Smooth muscle cell of the pulmonary artery (primary cell): ENCODE measurements at places on chromosomes 12 and 14. TPM values are rescaled to one million over a fixed set of nuclear protein-coding genes. Genes with fewer than 3 reads are reported as not detected.

Gene GYS2
- 0.03 TPM in 1 of 2 replicates, not detected in the other for total RNA-seq

Gene IL23A
- total RNA-seq = not detected in 2 replicates

Gene BEST3
- not detected in 2 replicates for total RNA-seq

Gene KRT6C
- total RNA-seq = 0.07 TPM in 1 of 2 replicates, not detected in the other

Gene TBC1D30
- 0.33 and 0.43 TPM in 2 replicates for total RNA-seq

Gene TAS2R50
- 2.9 and 6.5 TPM in 2 replicates for total RNA-seq

Gene PUS1
- total RNA-seq = 7.4 and 15.7 TPM in 2 replicates

Gene PTPRO
- 1.9 and 2.2 TPM in 2 replicates for total RNA-seq

Gene SLC10A1
- not detected in 2 replicates for total RNA-seq

Gene RDH12
- total RNA-seq = not detected in 2 replicates

Gene RPS6KL1
- 0.13 and 0.43 TPM in 2 replicates for total RNA-seq

Gene SERPINA3
- 9.7 and 37.5 TPM in 2 replicates for total RNA-seq

Gene GCH1
- total RNA-seq = 0.79 and 1.4 TPM in 2 replicates

Gene AQP2
- 0.07 TPM in 1 of 2 replicates, not detected in the other for total RNA-seq

Gene KLRC2
- not detected in 2 replicates for total RNA-seq

Gene TSHR
- total RNA-seq = under 0.01 TPM in 1 of 2 replicates, not detected in the other

Gene IRAK3
- 7.9 and 9.0 TPM in 2 replicates for total RNA-seq

Gene PDE3A
- total RNA-seq = 44.1 and 108 TPM in 2 replicates

Gene KRT85
- total RNA-seq = not detected in 2 replicates

Gene STYK1
- 0.53 and 2.3 TPM in 2 replicates for total RNA-seq

Gene CLIP1
- 63.5 and 85.5 TPM in 2 replicates for total RNA-seq

Gene OR4K14
- total RNA-seq = not detected in 2 replicates

Gene PKP2
- total RNA-seq = 1.8 and 3.4 TPM in 2 replicates

Gene FAM222A
- under 0.01 and 0.23 TPM in 2 replicates for total RNA-seq

Gene CLEC12A
- not detected in 2 replicates for total RNA-seq

Gene TEX52
- total RNA-seq = not detected in 2 replicates

Gene AHNAK2
- 41.4 and 194 TPM in 2 replicates for total RNA-seq

Gene MSI1
- total RNA-seq = 0.20 TPM in 1 of 2 replicates, not detected in the other

Gene SLC17A8
- total RNA-seq = not detected in 2 replicates

Gene GALNT9
- 0.07 and 0.86 TPM in 2 replicates for total RNA-seq

Gene LDHB
- 471 and 492 TPM in 2 replicates for total RNA-seq

Gene KRT6B
- 0.20 and 0.33 TPM in 2 replicates for total RNA-seq

Gene VRTN
- total RNA-seq = not detected in 2 replicates

Gene FAM177A1
- total RNA-seq = 49.3 and 54.3 TPM in 2 replicates

Gene C14orf39
- not detected in 2 replicates for total RNA-seq

Gene C12orf56
- total RNA-seq = 0.20 and 0.40 TPM in 2 replicates

Gene NTN4
- total RNA-seq = 130 and 302 TPM in 2 replicates

Gene TAS2R31
- 3.7 and 6.7 TPM in 2 replicates for total RNA-seq
